ENCODE measurements at places on chromosomes 13 and 19.
A peak's percentile ranks its signal among the peaks of the same experiment; 100 is the strongest.

DNA sequence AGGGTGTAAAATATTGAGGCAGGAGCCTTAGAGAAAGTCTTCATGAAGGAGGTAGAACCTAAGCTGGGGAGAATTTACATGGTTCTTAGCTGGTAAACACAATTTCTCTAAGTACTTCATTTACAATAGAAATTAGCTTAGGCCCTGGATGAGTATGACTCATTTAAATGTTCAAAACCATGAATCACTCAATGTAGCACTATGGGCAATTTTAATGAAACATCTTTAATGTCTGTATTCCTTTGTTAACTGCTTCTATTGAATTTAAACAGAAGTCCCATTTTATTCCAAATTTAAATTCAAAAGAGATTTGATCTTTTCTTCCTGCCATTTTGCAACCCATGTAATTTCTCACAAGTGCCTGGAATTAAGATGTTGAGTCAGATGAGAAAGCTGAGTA, 252.1 kb downstream of the RFC3 start:
- no peak for DNase-seq

- DNase-seq, result no peak
These were observed 8.4 kb downstream of the FAM124A start for GRCh38 chr13:51230477-51231105.

DNA sequence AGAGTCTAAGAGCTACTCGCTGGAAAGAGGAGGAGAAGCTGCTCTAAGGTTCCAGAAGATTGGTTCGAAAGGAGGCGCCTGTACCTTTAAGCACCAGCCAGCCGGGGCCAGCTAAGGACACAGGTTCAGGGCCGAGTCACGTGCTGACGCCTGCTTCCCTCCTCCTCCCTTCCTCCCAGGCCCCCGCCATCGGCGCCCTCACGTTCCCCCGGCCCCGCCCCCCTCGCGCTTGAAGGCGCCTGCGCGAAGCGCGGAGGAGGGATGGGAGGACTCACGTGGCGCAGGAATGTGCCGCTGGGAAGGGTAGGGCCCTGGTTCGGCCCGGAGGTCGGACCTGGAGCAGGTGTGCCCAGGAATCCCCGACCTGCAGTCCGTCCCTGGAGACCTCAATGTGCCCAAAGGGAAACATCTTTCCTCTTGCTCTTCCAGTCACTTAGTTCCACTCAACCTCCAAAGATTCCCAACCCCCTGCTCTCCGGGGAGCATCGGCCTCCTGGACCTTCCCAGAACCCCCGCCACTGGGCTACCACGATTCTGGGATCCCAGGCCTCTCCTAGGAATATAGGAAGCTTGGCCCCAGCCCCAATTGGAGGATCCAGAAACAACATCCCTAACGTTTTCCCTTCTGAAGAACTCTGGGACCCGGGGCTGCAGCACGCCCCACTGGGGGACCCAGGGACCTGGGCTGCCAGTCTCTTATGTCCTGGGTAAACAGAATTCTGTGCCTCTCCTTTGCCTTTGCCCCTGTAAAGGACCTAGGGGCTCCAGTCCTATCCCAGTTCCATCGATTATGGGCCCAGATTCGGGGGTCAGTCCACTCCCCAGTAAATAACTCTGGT, 2.5 kb downstream of the DBP start:
- DNase-seq, result peak; percentile 70

DNA sequence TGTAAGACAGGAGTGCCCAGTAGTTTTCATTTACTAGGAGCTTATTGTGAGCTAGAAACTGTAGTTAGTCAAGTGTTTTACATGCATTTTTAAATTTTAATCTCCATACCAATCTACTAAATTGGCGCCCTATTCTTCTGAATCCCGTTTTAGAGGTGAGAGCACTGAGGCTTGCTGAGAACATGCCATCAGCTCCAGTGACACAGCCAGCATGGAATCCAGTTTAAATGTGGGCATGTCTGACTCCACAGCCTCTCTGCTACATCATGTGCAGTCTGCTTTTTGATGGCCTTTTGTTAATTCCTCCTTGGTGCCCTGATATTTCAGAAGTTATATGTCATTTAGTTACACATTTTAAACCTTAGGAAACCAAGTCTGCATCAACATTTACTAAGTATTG, 325.4 kb downstream of the DLEU7 start:
- DNase-seq, result no peak

- DNase-seq, result no peak
These were observed 30.1 kb downstream of the ZC3H13 start for GRCh38 chr13:46022481-46022880.

- DNase-seq, result no peak
These were observed 3.3 kb downstream of the LYL1 start for GRCh38 chr19:13099073-13099999.

- peak; percentile 30 for DNase-seq
These were observed at the start of gene CARD8 for GRCh38 chr19:48255376-48256303. Gene CARD8, minus strand, starts transcription at chr19:48255912. Its CDS starts 14,892 bp downstream, at chr19:48241020.

GRCh38 chr19:43641333-43641732, 1.7 kb upstream of the CADM4 start:
- DNase-seq, result no peak

DNA sequence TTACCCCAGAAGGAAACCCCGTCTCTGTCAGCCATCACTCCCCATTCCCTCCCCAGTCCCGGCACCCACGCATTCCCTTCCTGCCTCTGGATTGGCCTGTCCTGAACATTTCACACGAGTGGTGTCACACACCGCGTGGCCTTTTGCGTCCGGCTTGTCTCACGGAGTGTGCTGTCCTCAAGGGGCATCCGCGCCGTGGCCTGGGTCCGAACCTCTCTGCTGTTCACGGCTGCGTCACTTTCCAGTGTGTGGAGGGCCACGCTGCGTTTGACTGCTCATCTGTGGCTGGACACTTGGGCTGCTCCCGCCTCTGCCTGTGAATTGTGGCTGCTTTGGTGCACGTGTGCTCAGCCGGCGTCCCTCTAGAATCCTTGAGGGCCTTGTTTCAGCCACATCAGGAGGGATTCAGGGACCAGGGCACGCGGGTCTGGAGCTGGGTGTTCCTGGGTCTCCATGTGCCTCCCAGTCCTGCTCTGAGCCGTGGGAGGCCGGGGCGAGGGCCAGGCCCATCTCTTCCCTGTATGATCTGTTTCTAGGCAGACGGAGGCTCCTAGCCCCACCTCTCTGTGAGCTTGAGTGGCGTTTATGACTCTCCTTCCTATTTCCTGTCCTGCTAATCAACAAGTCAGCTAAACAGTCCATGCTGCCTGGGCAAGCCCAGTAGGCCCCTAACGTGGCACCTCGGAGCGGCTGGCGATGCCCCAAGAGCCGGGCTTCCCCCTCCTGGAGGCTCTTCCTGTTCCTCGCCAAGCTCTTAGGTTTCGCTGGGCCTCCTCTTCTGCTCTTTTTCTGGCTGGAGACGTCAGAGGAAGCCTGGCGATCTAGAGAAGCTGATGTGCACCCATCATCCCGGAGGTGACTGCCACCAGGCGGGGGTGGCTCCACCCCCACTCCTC, 8.1 kb downstream of the STK11 start:
- DNase-seq, result no peak

- no peak for DNase-seq
These were observed 27.1 kb upstream of the CCNA1 start for GRCh38 chr13:36405151-36405550.

- DNase-seq, result no peak
These were observed 21.9 kb downstream of the MIR17HG start for GRCh38 chr13:91369441-91369831.

- DNase-seq, result no peak
These were observed 151.2 kb downstream of the DIAPH3 start for GRCh38 chr13:60012488-60012887.

DNA sequence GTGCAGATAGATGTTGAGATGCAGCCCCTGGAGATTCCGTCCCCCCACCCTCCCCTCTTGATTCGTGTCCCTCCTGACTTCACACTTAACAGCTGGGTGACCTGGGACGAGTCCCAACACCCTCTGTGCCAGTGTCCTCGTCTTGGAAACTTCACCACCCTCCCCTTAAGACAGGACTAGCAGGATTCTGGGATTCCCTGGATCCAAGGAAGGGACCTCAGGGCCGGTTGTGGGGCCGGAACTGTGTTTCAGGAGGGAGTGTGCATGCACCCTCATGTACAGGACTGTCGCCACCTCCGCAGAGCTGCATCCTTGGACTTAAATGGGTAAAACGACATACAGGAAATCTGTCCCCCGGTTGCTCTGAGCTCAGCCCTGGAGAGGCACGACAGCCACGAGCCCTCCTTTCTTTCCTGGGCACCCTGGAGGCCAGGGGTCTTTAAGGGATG, 990 bp downstream of the MYO9B start:
- DNase-seq, result no peak

GRCh38 chr19:17567940-17568339, 12.5 kb downstream of the COLGALT1 start:
- DNase-seq, result no peak

DNA sequence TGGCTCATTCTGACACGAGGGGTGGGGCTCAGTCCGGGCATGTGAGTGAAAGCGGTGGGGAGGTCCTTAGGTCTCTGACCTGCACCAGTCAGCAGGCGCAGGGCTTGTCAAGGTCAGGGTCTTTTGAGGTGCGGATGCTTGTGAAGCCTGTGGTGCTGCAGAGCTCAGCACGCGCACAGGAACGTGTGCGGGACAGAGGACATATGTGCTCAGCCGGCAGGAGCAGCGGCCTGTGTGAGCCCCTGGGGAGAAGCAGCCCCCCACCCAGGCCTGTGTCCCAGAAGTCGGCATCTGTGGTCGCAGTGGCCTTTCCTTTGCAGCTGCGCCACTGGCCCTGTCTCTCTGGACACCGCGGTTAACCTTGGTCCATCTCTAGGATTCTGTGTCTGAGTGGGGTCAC, 30.9 kb downstream of the ATP4B start:
- no peak for DNase-seq
